Thymus (tissue), 14 donors: ENCODE measurements at places on chromosomes 7 and 10. TPM values are rescaled to one million over a fixed set of nuclear protein-coding genes. Genes with fewer than 3 reads are reported as not detected.

DNA sequence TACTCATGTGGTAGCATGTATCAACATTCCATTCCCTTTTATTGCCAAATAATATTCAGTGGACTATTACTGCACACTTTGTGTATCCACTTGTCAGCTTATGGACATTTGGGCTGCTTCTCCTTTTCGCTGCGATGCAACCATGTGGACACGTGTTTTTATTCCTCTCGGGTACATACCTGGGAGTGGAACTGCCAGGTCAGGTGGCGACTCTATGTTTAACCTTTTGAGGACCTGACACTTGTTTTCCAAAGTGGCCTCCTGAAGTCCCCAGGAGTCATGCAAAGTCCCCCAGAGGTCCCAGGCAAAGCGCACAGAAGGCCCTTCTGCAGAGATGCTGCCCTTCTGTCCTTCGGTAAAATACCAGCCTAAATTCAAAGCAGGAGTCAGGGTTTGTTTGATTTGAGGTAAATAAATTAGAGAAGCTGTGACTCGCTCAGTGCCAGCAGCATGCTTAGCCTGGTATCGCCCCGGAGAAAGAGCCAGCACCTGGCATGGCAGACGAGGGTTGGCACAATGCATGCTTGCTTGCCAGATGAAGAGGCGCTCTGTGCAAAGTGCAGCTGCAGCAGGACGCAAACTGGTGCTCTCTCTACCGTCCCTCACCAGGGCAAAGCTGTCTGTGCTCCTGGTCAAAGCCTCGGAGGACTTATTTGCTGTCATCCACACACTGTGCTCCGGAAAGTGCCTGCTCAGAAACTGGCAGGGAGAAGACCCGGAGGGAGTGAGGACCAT, 37.8 kb downstream of the HIPK2 start:
- no peak overlapping the region for H3K4me3 ChIP-seq
- DNase-seq: peak; percentile 51
- peak overlapping the region; percentile 79 for H3K27ac ChIP-seq
- H3K27me3 ChIP-seq: no peaks in the 10 kb centered on the region

GNAT3 gene
- total RNA-seq: 0.19 TPM

DNA sequence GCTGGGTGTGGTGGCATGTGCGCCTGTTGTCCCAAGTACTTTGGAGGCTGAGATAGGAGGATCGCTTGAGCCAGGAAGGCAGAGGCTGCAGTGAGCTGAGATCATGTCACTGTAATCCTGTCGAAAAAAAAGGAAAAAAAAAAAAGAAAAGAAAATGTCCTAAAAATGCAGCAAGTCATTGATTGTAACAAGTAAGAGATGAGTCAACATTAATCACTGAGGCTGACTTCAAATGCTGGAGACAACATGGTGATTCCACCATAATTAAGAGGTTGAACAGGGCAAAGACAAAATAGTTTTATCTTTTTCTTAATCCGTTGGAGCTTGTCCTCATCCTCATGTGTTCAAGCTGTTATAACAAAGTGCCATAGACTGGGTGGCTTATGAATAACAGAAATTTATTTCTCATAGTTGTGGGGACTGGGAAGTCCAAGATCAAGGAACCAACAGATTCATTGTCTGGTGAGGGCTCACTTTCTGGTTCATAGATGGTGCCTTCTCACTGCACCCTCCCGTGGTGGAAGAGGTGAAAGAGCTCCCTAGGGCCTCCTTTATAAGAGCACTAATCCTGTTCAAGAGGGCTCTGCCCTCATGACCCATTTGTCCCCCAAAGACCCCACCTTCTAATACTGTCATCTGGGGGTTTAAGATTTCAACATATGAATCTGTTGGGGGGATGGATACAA, 60.3 kb downstream of the TBXAS1 start:
- no peaks in the 10 kb centered on the region for H3K4me1 ChIP-seq
- DNase-seq: no peak

DNA sequence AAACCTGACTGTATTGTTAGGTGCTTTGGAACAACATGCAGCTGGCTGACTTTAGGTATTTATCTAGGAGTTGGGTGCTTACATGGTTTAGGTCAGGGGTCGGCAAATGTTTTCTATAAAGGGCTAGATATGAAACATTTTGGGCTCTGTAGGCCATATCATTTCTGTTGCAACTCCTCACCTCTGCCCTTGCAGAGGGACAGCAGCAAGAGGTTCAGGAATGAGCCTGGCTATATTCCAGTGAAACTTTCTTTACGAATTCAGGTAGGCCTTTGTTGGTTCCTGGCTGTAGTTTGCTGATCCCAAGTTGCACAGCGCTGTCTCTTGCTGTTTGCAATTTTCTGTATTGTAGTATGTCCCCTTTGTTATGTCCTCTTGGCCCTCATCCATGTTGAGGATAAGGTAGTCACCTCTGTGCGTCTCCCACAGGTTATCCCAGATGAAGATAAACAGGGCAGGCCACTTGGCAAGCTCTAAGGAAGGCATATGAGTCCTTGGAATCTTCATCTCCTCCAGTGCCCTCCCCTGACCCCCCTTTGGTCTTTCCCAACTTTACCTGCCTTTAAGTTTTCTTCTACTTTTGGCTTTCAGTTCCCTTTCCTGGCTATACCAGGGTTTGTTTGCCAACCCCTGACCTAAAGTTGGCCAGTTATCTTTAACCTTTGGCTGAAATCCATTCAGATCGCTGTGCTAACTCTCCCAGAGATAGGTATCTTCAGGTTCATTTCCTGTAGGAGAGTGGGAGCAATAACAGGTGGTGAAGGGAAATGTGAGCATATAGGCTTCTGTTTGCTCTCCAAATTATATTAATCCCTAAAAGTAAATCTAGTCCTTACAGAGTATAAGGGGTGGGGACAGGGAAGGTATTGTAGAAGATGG, 36.1 kb downstream of the SGPL1 start:
- no peaks in the 10 kb centered on the region for H3K27me3 ChIP-seq
- no peaks in the 10 kb centered on the region for H3K4me1 ChIP-seq
- H3K36me3 ChIP-seq: peaks cover 17% of the 10 kb centered on the region
- H3K27ac ChIP-seq: no peak overlapping the region

PAPOLB gene
- total RNA-seq: under 0.01 TPM

DNA sequence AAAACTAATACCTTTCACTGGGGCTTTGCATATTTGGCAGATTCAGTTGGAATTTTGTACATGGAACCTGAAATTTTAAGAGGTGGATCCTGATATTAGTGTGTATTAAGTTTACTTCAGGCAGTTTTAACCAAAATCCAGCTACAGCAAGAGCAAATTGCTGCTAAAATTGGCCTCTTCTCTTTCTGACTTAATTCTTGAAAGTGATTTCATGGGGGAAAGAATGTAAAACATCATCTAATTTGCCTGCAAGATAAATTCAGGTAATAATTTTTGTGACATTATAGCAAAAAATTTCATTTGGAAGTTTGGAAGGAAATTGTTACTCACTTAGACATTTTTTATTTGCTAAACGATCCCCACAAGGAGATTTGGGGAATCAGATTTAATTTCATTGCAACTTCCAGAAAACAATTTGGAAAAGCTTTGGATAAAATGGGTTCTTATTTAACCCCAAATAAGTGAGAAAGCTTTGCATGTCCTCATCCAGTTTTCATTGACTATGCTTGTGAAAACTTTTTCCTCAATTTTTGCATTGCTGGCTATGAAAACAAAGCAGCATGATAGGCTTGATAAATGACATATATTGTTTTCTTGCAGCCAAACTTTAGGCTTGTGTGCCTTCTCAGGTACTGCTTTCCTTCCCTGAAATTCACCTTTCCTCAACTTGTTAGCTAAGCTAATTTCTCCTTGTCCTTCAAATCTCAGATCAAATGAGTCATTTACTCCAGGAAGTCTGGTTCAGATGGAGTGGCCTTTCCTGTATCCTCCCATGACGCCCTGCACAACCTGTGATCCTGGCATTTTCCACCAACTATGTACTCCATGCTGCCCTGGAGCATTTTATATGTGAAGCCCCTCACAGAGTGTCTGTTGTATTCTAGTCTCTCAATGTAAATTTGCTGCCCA, 27.4 kb upstream of the ZNF438 start:
- no peaks in the 10 kb centered on the region for H3K36me3 ChIP-seq
- no peak overlapping the region for H3K4me3 ChIP-seq
- no peaks in the 10 kb centered on the region for H3K27me3 ChIP-seq
- no peaks in the 10 kb centered on the region for H3K4me1 ChIP-seq

PI4K2A gene
- total RNA-seq: 8.9 TPM

TAC1 gene
- 0.61 TPM for total RNA-seq
